ENCODE measurements at places on chromosomes 3 and 15.

GRCh38 chr15:54594115-54594514 is 602.6 kb downstream of the RSL24D1 start:
- DNase-seq: no peak

DNA sequence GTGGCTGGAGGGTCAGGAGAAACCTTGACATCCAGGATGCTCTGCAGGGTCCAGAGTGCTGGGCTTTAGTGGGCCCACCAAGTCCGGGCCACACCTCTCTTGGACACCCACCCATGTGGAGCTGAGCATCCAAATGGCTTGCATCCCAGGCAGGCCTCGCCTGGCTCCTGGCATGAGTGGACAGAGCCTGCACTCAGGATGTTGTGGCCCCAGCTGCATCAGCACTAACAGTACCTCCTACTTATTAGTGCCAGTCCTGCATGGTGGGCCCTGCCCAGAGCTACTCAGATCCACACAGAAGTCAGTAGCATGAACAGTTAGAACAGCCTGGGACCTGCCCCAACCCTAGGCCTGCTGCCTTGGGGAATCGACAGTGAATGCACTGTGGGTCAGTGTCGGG is 42.2 kb upstream of the MRPS22 start:
- no peak for DNase-seq

GRCh38 chr15:41513506-41514227 is at the start of gene LTK:
TSS of gene LTK (minus strand) at chr15:41513827. CDS start at chr15:41513709, 118 bp downstream.
- no peak for DNase-seq

GRCh38 chr3:123328851-123329635 is 119.8 kb downstream of the ADCY5 start:
- DNase-seq: peak; percentile 18

DNA sequence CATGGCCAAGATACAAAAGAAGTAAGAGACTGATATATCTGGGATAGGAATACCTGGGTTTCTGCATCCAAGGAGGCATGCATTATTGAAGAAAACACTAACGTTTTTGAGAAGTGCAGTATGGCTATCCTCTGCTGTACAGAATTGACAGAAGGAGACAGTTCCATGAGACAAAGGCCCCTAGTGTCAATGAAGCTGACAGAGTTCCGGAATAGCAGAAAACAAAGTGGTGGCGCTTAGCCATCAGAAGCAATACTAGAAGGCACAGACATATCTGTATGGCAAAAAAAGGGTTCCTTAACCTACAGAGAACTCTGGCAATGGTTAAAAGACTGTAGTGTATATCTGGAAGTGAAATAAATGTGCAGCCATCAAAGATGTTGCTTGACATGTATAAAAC is 77.8 kb downstream of the VGLL3 start:
- no peak for DNase-seq

- DNase-seq: no peak
These were observed 7.3 kb downstream of the SETD5 start for GRCh38 chr3:9404680-9405079.

GRCh38 chr3:141853629-141854168 is 22.7 kb upstream of the ATP1B3 start:
- DNase-seq: no peak

DNA sequence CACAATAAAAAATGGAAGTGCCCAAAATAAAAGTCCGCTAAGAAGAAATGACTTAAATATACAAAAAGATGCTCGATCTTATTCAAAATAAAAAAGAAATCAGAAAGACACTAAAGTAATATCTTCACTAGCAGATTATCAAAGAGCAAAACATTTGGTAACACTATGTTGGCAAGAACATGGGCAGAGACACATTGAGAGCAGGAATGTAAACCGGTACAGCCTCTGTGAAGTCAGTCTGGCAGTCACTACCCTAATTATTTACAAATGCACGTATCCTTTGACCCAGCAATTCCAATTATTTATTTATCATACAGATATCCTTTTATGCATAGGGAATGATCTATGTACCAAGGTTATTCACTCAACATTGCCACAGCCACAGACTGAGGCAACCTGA is 34.5 kb downstream of the TBL1XR1 start:
- DNase-seq: no peak

DNA sequence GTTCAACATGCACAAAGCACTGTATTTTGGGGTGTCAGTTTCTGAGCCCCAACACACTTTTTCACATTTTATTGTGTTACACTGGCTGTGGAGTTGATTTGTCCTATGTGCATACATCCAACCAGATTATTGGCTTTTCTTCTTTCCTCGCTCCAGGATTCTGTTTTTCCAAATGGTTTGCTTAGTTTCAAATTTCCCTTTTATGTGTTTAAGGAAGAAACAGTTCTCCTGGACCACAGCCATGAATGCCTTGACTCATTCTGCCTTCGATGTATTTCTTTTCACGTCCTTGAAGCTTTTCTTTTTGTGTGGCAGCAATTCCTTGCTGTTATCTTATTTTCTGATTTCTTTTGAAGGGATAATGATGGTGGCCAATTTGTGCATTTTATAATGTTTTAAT is 53.8 kb downstream of the CACNA2D3 start:
- DNase-seq: no peak

GRCh38 chr15:48370460-48370859 is 39.2 kb downstream of the DUT start:
- peak; percentile 51 for DNase-seq

- DNase-seq: no peak
These were observed 6.6 kb upstream of the MNS1 start for GRCh38 chr15:56471440-56472069.

DNA sequence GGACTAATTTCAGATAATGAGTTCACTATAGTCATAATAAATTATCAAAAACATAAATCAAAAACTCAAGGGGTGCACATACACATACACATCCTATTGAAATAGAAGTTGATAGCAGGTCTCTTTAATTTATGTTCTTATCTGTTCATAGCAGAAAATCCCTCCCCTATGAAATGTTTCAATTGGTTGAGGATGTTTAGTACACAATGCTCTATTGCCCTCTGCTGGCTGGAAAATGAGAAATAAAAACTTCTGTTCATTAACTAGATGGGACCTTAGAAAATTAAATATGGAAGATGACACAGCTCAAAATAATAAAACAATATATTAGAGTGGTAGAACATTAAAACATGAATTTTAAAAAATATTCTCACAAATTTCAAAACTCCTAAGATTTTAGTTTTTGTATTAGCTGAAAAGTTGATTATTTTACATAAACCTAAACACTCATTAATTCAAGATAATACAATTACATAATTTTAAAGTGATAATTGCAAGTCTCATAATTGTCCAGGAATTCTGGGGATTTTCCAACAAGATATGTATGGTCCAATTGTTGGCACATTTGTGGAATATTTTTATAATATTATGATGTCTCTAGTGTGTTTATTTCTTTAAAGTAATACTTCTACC is 735.0 kb downstream of the ROBO1 start:
- peak; percentile 28 for DNase-seq

DNA sequence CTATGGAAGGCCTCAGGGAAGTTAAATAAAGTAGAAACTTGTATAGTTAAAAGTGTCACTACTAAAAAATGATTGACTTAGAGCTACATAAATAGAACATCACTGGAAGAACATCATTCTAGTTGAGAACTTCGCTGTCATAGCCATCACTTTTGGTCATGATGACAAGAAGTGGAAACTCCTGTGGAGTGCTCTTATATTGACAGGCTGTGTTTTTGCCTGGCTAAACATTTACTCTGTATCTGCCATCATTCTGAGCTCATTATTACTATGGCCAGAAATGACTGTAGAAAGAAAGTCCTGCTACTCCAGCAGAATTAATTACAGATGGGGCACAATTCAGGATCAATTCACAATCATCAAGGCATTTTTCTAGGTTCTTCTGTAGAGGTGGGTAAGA is 165.1 kb upstream of the GOLIM4 start:
- DNase-seq: no peak

GRCh38 chr3:11719406-11720303 is 75.9 kb upstream of the VGLL4 start:
- DNase-seq: peak; percentile 81

DNA sequence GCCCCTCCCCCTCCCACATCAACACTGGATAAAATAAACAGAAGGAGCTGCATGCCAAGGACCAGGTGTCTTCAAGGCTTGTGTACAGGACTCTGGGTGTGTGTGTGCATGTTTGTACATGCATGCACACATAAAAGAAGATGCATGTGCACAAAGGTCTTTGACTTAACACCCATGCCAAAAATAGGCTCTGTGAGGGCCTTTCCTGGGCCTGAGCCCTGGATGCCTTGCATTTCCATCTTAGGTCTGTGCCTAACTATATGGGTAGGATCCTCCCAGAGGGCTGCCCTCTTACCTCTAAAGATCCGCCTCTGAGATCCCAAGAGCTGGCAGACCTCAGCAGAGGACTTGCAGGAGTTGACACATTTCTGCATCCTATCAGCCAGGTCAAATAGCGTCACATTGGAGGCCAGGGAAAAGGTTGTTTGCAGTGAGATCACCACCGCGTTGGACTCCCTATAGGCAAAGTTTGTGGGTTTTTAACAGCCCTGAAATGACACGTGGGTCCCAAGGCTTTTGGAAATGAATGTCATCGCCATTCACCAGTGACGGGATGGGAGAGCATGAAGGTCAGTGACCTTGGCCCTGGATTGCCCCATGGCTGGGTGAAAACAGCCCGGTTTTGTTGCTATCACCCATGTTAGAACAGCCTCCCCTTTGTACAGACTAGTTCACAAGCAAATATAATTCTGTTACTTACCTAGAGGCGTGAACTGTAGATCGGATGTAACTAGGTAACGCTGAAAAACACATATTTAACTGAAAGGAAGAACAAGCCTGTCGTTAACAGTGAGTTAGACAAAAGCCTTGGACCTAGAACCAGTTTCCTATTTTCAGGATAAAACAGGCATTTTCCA is 54.0 kb downstream of the HEG1 start:
- no peak for DNase-seq
